Activated T-cell treated with anti-CD3 and anti-CD28 coated beads, Interleukin-2, amount 50 U/mL, for 24 hours (primary cell): ENCODE measurements at places on chromosomes 11 and 22.

GRCh38 chr11:33942954-33943353, 51.1 kb upstream of the LMO2 start:
- DNase-seq, result no peak

- no peak for DNase-seq
Observed at GRCh38 chr11:105206633-105207032, 67.1 kb upstream of the CARD18 start.

GRCh38 chr22:46763051-46763705, 728 bp downstream of the TBC1D22A start:
- DNase-seq, result no peak

DNA sequence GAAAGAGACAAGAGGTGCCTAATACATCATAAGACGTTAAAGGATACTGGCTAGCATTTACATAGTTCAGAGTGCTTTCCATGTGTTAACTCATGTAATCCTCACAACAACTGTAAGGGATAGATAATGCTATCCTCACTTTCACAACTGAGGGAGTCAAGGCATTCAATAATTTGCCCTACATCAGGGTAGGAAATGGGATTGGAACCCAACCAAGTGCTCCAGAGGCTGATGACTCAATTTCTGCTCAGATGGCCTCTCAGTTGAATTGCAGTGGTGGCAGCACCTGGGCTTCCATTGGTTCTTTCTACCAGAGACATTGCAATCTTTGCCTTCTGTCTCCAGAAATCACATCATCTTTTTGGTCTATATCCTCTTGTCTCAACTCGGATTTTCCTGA, 232.9 kb downstream of the ETS1 start:
- no peak for DNase-seq

GRCh38 chr11:124108156-124108555, 7.1 kb upstream of the VWA5A start:
- DNase-seq, result no peak

- no peak for DNase-seq
Observed at GRCh38 chr11:22677153-22677903, 10.9 kb downstream of the GAS2 start.

DNA sequence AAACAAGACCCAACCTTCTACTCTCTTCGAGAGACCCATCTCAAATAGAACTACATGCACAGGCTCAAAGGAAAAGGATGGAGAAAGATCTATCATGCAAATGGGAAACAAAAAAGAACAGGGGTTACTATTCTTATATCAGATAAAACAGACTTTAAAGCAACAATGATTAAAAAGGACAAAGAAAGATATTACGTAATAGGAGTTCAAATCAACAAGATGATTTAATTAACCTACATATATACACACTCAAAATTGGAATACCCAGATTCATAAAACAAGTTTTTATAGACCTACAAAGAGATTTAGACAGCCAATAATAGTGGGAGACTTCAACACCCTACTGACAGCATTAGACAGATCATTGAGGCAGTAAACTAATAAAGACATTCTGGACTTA, 536.6 kb upstream of the RAG2 start:
- no peak for DNase-seq

- no peak for DNase-seq
Observed at GRCh38 chr22:19108807-19109197, 13.4 kb downstream of the DGCR2 start.

DNA sequence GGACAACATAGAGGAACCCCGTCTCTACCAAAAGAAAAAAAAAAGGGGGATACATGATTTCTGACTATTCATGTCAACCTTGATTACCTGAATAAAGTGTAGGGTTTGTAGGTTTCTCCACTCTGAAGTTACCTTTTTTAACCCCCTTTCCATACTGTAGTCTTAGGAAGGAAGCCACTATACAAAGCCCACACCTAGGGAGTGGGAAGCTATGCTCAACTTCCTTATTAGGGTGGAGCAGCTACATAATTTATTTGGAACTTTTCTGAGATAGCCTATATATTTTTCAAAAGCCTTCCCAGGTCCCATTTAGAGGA, 582 bp upstream of the ATP6V1E1 start:
- no peak for DNase-seq

GRCh38 chr22:39216143-39216490, 28.7 kb downstream of the PDGFB start:
- peak; percentile 18 for DNase-seq

DNA sequence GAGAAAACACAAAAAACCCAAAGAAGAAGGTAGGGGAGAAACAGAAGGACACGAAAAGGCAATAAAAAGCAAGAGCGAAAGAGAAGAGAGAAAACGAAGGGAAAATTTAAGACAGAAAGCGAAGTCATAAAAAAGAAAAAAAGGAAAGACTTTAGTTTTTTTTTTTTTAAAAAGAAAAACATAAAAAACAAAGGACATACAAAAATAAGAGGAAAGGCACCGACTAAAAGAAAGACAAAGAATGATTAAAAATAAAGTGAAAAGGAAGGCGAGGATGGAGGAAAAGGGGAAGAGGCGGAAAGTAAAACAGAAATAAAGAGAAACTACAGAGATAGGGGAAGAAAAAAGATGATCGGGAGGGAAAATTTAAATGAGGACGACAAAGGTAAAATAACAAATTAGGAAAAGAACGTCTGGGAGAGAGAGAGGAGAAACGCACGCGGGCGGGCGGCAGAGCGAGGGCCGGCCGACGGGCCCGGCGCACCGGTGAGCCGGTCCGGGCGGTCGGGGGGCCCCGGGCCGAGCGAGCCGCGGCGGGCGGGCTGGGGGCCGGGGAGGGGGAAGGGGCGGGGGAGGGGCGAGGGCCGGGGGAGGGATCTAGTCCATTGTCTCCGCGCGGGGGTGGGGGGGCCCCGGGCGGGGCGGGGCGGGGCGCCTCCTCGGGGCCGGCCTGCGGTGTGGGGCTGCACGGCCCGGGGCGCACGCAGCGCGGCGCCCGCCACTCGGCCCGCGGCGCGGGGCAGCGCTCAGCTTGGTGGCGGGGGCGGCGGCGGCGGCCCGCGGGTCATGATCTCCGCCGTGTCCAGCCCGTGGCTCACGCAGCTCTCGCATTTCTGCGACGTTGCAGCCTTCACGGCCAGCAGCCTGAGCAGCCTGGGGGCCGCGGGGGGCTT, at the start of gene TBX1:
Gene TBX1, plus strand, starts transcription at position 721 of the 893 bp plus-strand sequence. Its CDS starts 66 bp downstream, at position 787.
- no peak for DNase-seq

- DNase-seq, result no peak
Observed at GRCh38 chr11:81644239-81644840, 1089.3 kb downstream of the FAM181B start.
